Activated naive CD4-positive, alpha-beta T cell treated with anti-CD3 and anti-CD28 coated beads, Interleukin-2, amount 10 ng/mL, durations not matched to agents 7 days and 5 days (primary cell): ENCODE measurements at places on chromosomes 3 and 15.
A peak's percentile ranks its signal among the peaks of the same experiment; 100 is the strongest.

- H3K4me1 ChIP-seq, result no peaks in the 10 kb centered on the region
- peaks cover 56% of the 10 kb centered on the region for H3K36me3 ChIP-seq
- no peak overlapping the region for H3K4me3 ChIP-seq
- H3K27me3 ChIP-seq, result no peaks in the 10 kb centered on the region
- no peak overlapping the region for H3K27ac ChIP-seq
Measured at GRCh38 chr3:182848906-182849305, 55.6 kb downstream of the ATP11B start.

GRCh38 chr3:124033360-124034015 is 41.6 kb upstream of the ROPN1 start:
- H3K4me3 ChIP-seq, result peak within 1 kb of the TSS; percentile 47
- H3K27ac ChIP-seq, result no peak within 1 kb of the TSS
- peaks cover 11% of the 10 kb centered on the region for H3K4me1 ChIP-seq
- DNase-seq, result no peak
- H3K27me3 ChIP-seq, result peaks cover 63% of the 10 kb centered on the region

- H3K27ac ChIP-seq, result no peak overlapping the region
- no peaks in the 10 kb centered on the region for H3K36me3 ChIP-seq
- no peaks in the 10 kb centered on the region for H3K4me1 ChIP-seq
- H3K4me3 ChIP-seq, result no peak overlapping the region
Measured at GRCh38 chr3:168951884-168952283, 711.6 kb downstream of the MECOM start.

DNA sequence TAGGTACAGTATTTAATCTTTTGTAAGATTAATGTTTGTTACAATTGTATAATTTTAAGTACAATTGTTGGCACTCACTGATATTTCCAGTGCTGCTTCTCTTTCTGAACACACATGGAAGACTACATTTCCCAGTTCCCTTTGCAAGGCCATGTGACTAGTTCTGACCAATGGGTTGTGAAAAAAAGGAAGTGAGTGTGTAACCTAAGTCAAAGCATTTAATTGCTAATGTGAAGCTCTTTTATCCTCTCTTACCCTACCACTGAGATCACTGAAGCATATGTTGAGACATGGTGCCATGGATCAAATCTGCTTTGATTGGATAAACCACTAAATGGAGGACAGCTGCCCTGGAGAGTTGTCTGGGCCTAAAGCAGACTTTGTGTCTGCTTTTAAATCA is 83.9 kb upstream of the PLXND1 start:
- no peaks in the 10 kb centered on the region for H3K27me3 ChIP-seq
- peak; percentile 35 for DNase-seq

GRCh38 chr3:13883681-13884080 is 3.8 kb upstream of the WNT7A start:
- H3K36me3 ChIP-seq, result no peaks in the 10 kb centered on the region
- no peak overlapping the region for H3K4me3 ChIP-seq
- DNase-seq, result no peak
- peaks cover 77% of the 10 kb centered on the region for H3K27me3 ChIP-seq
- H3K27ac ChIP-seq, result no peak overlapping the region

DNA sequence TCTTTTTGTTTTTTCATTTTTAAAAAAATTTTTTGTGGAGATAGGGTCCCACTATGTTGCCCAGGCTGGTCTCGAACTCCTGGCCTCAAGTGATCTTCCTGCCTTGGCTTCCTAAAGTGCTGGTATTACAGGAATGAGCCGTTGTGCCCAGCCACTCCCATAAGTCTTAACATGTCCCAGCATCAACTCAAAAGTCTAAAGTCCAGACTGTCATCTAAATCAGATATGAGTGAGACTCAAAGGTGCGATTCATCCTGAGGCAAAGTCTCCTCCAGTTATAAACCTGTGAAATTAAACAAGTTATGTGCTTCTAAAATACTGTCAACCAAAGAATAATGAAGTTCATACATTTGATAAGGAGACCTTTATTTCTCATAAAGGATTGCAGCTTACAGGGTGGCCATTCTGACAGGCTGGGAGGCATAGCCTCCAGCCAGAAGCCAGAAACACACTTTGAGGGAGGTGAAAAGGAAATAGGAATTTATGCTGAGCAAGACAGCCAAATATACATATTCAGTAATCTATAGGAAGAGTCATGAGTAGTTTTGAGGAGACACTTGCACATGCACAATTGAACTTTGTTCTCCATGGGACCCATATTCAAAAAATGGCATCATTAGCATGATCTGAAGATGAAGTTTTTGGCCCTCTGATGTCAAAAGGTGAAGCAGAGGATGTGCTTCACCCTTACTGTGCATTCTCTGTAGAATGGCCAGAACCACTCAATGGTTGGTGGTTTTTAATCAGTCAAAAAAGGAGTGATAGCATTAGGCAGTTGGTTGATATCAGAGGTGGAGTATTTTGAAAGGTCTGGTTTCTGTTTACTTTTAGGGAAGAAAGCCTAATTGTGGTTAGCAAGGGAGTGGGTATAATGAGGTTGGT is 11.0 kb upstream of the ZNF662 start:
- H3K27ac ChIP-seq, result no peak overlapping the region
- peaks cover 16% of the 10 kb centered on the region for H3K27me3 ChIP-seq
- no peaks in the 10 kb centered on the region for H3K36me3 ChIP-seq
- no peak overlapping the region for H3K4me3 ChIP-seq

DNA sequence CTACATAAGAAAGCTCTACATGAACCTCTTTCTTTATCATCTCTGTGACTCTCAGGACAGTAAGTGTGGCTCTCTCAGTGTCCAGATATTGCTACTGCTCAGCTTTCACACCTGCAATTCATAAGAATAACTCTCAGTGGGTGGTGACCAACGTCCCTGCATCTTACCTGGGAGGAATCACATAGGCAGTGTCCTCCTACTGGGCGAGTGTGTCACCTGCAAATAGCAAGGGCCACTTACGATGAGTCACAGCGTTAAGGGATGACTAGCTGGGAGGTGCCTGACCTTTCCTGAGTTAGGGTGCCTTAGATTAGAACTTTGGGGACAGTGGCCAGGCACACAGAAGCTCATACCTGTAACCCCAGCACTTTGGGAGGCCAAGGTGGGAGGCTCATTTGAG is 90.8 kb upstream of the C3orf80 start:
- DNase-seq, result no peak
- no peaks in the 10 kb centered on the region for H3K4me1 ChIP-seq
- no peak overlapping the region for H3K27ac ChIP-seq
- H3K27me3 ChIP-seq, result peaks cover 8% of the 10 kb centered on the region
- H3K4me3 ChIP-seq, result no peak overlapping the region
- no peaks in the 10 kb centered on the region for H3K36me3 ChIP-seq

DNA sequence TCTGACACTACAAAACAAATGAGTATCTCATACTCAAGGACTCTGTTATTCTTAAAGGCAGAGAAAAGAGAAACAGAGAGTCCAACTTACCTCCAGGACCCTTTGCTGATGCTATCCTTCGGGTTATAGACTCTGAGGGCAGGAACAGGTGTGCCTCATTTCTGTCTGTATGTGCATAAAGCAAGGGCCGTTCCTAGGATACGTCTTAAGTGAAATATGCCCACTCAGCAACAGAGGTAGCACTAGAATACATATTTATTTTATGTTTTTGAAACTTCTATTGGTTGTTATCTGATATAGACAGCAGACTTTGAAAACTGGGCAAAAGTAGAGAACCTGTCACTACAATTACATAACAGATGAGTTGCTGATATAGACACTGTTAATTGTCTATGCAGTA is 89.3 kb upstream of the CPNE4 start:
- no peaks in the 10 kb centered on the region for H3K4me1 ChIP-seq
- H3K4me3 ChIP-seq, result no peak overlapping the region
- no peaks in the 10 kb centered on the region for H3K27me3 ChIP-seq
- no peak for DNase-seq

GRCh38 chr15:27133249-27133648 is 162.3 kb downstream of the GABRG3 start:
- no peak for DNase-seq
- no peaks in the 10 kb centered on the region for H3K4me1 ChIP-seq
- no peak overlapping the region for H3K27ac ChIP-seq
- no peak overlapping the region for H3K4me3 ChIP-seq
- H3K27me3 ChIP-seq, result no peaks in the 10 kb centered on the region

DNA sequence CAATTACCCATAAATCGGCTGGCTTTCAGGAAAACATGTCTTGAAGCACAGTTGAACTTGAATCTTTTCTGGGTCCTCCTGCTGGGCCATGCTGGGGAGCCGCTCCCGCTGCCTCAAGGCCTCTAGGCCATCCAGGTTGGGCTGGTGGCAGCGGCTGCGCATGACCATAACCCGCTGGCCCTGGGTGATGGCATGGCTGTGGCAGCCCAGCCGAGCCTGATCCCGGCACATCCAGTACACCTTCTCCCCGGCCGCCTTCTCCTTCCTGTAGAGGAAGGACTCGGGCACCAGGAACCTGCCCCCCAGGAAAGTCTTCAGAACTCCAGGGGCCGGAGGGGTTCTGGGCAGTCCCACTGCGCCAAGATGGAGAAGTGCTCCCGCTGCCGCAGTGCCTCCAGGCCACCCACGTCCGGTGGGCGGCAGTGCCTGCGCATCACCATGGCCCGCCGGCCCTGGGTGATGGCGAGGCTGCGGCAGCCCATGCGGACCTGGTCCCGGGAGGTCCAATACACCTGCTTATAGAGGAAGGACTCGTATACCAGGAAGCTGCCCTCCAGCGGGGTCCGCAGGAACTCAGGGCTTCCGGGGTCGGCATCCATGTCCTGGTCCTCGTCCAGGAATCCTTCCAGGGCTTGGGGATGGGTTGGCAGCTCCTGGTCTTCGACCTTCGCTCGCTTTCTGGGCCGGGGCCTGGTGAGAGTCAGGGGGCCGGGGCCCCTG is 84.3 kb upstream of the FXR1 start:
- H3K36me3 ChIP-seq, result no peaks in the 10 kb centered on the region
- no peak overlapping the region for H3K4me3 ChIP-seq
- H3K27me3 ChIP-seq, result no peaks in the 10 kb centered on the region
- DNase-seq, result no peak

DNA sequence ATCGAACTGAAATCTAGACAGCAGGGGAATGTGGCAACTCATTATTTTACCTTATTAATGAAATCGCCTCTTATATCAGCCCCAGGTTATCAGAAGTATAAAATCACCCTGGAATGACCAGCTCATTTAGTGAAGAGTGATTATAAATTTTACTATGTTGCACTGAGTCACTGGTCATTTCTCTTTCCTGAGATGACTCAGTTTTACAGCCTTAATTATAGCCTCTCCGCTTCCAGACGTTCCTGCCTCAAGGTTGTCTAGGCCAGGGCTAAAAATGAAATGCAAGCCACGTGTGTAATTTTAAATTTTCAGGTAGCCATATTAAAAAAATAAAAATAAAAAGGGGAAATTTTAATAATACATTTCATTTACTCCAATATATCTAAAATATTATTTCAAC is 33.3 kb downstream of the DET1 start:
- H3K4me1 ChIP-seq, result no peaks in the 10 kb centered on the region
- no peak overlapping the region for H3K4me3 ChIP-seq
- DNase-seq, result no peak

DNA sequence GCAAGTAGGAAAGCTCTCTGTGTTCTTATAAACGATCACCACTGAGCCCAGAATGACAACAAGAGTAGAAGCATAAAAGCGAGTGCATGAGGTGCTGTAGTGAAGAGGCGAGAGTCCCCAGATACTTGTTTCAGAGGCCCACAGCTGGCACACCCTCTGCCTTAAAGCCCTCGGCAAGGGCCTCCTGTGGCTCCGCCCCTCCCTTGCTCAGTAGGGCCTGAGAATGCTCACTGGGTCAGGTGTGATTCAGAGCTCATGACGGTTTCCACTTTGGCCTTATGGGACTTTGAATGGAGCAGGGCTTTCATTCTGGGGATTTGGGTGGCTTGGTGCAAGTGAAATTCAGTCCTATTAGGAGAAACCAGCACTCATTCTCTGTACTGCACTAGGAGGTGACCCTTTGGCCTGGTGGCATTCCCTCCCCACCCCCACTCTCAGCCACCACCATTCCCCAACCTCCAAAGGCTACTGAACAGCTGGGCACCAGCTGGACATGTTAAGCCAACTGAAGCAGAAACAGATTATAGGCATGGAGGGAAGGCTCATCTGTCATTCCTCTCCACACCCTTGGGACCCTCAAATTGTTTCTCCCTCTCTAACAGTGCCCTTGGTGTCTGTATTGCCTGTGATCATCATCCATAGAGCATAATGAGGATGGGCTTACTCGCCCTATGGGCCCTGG is 109.6 kb upstream of the CTDSPL start:
- no peaks in the 10 kb centered on the region for H3K36me3 ChIP-seq
- peaks cover 3% of the 10 kb centered on the region for H3K27me3 ChIP-seq

DNA sequence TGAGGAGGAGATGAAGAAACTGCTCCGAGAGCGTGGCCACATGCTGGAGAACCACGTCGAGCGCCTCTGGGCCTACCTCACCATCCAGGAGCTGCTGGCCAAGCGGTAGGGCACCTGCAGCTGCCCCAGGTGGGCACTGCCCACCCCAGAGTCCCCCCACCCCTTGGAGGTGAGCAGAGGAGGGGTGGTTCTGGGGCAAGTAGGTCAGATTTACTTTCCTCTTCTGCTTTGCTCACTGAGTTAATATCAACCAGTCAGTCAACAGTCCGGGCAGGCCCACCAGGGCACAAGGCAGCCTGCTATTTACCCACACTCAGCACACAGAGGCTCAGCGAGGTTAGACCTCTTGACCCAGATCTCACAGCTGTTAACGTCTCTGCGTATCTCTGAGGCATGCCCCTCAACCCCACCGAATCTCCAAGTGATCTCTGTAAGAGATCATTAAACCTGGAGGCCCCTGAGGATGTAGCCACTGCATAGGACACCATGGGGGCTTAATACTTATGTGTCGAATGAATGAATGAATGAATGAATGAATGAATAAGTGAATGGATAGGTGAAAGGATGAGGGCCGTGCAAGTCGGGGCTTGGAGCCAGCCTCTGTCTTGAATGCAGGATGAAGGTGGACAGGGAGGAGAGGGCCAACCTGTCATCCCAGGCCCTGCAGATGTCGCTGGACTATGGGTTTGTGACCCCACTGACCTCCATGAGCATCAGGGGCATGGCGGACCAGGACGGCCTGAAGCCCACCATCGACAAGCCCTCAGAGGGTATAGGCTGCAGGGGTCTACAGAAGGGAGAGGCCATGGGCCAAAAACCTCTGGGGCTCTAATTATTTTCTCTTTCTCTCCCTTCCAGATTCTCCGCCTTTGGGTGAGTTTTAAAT is 8.0 kb upstream of the ITIH3 start:
- H3K4me1 ChIP-seq, result no peaks in the 10 kb centered on the region
- no peak for DNase-seq
- H3K4me3 ChIP-seq, result no peak overlapping the region
